CD4-positive, alpha-beta T cell treated with Interleukin-12 subunit alpha and Interleukin-12 subunit beta, for 1 hour (primary cell): ENCODE measurements at places on chromosomes 2 and 18.

- DNase-seq = no peak
These were observed 101.8 kb downstream of the COL6A3 start for GRCh38 chr2:237312021-237312755.

DNA sequence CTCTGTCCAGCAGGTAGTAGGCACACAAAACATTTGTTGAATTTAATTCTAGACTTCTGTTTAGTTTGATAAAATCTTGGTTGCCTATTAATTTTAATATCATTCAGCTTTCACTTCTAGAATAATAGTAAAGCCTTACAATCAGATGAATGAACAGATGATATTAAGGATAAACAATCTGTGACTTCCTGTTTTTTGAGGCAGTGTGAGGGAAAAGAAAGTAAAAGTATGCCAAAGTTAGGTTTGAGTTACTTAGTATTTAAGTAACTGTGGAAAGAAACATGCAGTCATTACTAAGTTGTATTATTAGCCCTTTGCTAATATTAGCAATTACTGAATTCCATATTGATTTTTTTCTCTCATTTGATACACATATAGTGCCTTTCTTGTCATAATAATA is 31.5 kb downstream of the EPB41L5 start:
- no peak for DNase-seq

GRCh38 chr2:165746501-165746900 is 47.5 kb downstream of the GALNT3 start:
- no peak for DNase-seq

DNA sequence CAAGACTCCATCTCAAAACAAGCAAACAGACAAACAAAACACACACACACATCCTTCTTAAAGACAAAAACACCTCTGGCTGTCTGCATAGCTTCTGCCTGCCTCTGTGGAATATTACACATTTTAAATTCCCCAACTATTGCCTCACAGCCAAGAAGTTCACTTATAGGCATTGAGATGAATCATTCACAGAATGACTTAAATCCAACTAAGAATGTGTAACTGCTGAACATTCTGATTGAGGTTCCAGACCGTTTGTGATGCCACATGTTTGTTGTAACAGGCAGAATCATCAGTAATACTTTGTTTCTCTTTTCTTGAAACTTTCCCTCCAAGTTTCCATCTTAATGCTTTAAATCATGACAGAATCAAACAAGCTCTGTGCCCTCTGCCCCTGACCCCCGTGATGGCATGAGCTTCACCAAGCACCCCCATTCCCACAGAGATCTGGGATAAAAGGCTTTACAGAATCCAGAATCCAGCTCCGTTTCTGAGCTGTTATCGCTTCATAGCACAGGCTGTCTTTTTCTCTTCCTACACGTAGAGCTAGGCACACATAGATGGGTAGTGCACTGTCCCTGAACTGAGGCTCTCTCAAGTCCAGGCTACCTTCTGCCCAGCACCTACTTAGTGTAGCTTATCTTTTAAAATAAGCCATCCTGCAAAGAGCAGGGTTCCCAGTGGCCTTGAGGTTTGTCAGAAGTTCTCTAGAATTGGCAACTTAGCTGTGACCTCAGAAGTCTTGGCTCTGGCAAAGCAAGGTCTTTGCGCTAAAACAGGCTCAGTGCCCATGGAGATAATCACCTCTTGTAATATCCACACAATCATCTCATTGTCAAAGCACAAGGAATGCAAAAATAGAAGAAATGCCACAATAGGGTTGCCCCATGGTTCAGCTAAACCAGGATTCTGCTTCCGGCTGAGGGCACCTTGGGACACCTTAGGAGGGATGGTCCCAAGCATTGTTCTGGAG is 32.9 kb downstream of the EPAS1 start:
- DNase-seq = no peak

DNA sequence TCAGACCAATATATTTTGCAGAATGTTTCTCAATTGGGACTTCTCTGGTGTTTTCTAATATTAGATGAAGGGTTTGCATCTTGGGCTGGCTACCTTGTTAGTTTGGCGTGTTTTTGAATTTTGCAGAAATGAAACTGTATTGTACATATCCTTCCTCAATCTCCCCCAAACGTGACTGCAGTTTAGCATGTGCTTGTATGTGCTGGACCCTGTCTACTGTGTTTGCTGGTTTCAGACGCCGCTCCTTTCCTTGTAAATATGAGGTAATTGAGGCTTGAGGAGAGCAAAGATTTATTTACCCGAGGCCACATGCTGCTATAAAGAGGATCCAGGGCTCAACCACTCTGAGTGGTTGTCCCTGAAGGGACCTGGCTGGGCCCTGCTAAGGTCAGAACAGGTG is 57.2 kb downstream of the NGEF start:
- DNase-seq = no peak

DNA sequence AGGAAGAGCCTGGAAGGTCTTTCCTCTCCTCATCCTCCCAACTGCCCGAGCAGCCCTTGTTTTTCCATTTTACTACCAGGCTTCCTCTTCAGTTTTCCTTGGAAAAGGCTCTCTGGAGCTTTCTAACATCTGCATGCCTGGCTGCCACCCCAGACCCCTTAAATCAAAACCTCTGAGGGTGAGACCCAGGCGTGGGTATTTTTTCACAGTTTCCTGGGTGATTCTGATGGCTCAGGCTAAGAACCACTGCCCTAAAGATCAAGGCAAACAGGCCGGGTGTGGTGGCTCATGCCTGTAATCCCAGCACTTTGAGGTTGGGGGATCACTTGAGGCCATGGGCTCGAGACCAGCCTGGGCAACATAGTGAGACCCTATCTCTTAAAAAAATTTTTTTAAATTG is 35.4 kb downstream of the EMILIN2 start:
- DNase-seq = no peak

DNA sequence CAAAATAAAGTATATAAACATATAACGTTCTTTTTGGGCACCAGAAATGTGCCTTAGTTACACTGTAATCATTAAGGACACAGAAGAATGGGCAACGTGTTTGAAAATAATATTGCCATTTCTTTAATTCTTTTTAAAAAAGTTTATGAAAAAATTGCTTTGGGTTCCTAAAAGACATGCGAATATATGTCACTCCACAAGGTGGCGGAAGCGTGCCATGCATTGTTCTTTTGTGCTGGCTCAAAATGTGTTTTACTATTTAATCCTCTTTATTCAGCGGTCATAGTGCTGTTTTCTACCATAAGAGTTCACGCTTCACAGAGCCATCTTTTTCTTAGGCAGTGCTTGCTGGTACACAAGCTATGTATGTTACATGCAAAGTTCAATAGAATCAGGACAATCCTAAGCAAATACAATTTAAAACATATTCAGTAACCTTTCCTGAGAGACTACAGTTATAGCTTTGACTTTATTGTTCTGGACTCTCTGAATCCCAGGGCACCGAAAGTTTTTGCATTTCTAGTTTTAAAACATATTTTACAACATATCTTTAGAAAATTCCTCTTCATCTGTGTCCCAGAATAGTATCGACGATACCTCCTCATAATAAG is 147.8 kb upstream of the ERBB4 start:
- peak; percentile 52 for DNase-seq

DNA sequence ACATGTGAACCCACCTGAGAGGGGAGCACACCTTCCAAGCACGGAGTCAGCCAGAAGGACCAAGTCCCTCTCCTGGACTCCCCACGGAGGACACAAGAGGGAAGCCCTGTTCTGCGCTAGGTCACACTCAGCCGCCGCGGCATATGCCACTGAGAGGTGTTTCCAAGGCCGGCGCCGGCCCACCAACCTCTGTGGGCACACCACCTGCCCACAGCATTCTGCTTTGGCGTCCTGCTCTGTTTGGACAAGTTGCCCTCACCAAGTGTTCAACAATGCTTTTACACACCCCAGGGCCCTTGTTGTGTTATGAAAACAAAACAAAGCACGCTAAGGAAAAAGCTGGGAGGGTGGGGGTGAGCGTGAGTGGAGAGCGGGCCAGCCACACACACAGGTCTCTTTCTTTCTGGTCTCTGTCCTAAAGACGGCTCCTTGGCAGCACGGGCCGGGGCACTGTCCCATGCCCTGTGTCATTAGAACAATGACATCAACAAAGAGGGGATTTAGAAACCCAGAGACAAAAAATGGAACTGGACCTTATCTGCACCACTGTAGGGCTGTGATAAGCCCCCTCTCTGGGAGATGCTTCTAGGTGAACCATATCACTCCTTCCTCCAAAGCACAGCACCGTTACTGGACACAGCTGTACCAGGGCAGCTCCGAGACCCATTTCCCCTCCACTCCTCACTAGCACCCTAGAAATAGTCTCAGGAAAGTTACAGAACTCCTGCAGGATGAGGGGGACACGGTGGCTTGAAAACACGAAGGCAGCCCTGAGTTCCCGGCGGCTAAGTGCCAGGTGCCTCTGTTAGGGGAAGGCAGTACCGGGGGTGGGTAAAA is 17.0 kb downstream of the SMAD7 start:
- no peak for DNase-seq

- DNase-seq = no peak
These were observed 32.7 kb upstream of the MAP4K3 start for GRCh38 chr2:39469807-39470206.

GRCh38 chr2:70123051-70123828 is 36.0 kb downstream of the PCBP1 start:
- no peak for DNase-seq

GRCh38 chr2:6866275-6866671 is 566 bp upstream of the CMPK2 start:
- DNase-seq = peak; percentile 40

GRCh38 chr2:240794178-240794721 is 25.8 kb downstream of the KIF1A start:
- no peak for DNase-seq

DNA sequence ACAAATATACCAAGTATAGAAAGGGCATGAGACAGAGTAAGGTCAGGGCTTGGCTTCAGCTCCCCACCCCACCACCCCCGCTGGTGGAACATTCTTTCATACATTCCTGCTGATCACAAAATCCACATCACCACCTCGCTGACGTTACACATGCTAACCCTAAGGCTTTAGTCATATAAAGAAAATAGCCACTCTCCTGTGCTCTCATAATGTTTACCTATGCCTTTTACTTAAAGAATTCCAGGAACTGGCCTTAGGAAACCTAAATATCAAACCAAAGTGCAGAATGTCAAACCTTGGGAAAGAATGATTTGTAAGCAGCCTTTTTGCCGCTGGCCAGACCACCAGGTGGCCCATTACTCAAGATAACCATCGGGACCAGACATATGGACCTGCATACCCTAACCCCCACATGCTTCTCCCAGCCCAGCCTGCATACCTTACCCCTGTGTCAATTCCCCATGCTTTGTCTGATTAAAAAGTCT is 136.3 kb upstream of the SLC39A10 start:
- no peak for DNase-seq

- DNase-seq = no peak
These were observed 27.4 kb downstream of the CDK15 start for GRCh38 chr2:201833781-201834180.

DNA sequence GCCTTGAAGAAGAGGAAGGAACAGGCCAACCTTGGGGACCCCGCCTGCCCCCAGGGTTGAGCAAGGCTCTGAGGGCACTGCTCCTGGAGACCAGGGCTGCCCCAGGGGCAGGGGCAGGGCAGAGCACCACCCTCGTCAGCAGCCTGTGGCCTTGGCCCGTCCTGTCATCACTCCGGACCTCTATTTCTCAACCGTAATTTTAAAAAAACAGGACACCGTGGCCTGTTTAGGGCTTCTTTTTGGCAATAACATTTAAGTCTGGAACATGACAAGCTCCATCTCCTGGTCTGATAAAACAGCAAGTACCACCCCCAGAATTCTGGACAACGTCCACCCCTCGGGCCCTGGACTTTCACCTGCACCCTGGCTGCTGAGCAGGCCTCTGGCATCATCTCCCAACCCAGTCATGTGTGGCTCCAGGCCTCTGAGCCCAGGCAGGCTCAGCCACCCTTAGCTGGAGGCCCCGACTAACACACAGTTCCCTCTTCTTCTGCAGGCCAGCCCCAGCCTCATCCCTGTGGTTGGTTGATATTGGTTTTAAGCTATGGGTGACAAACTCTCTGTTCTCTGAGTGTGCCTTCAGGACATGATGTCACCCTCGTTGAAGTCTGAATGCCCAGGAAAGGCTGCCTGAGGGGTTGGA is 22.6 kb upstream of the ID2 start:
- no peak for DNase-seq

DNA sequence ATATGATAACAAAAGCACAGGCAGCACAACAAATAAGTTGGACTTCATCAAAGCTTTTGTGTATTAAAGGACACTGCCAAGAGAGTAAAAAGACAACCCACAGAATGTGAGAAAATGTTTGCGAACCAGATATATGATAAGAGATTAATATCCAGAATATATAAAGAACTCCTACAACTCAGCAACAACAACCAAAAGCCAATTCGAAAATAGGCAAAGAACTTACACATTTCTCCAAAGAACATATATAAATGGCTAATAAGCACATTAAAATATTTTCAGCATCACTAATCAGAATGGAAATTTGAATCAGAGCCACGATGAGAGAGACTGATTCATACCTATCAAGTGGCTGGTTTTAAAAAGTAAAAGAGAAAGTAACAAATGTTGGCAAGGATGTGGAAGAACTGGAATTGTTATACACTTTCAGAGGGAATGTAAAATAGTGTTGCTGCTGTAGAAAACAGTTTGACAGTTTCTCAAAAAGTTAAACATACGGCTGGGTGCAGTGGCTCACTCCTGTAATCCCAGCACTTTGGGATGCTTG is 25.2 kb downstream of the EPB41L5 start:
- no peak for DNase-seq

GRCh38 chr2:29966266-29966665 is 44.9 kb upstream of the ALK start:
- DNase-seq = no peak

- DNase-seq = no peak
These were observed 291.5 kb downstream of the SP3 start for GRCh38 chr2:173673640-173674039.

DNA sequence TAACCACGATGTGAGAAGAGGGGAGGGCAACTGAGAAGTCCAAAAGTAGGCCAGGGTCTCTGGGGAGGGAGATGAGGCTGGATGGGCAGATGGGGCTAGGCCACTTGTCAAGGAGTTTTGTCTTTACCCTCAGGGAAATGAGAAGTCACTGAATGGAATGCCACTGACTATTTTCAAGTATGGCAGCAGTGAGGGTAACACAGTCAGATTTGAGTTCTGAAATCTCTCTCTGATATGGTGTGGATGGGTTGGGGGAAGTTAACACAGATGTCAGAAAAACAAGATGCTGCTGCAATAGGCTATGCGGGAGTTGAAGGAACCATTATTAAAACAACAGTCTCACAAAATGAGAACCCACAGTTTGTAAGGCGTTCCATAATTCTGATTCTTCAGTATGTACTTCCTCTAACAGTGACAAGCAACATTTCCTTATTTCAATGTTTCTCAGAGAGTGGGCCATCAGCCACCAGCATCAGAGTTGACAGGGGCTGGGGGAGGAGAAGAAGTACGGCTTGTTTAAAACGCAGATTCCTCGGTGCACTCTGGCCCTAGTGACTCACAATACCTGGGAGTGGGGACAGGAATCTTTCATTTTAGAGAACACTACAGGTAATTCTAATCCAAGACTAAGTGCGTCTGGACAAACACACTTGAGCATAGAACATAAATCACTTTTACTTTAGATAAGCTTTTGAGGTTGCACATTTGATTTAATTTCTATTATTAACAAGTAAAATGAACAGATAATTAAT is 301.5 kb upstream of the LYPD1 start:
- no peak for DNase-seq

- peak; percentile 22 for DNase-seq
These were observed 1.8 kb upstream of the ID2 start for GRCh38 chr2:8679827-8680731.

GRCh38 chr2:134377730-134378129 is 123.9 kb downstream of the MGAT5 start:
- DNase-seq = no peak
